ENCODE measurements at places on chromosomes 6 and 20.

DNA sequence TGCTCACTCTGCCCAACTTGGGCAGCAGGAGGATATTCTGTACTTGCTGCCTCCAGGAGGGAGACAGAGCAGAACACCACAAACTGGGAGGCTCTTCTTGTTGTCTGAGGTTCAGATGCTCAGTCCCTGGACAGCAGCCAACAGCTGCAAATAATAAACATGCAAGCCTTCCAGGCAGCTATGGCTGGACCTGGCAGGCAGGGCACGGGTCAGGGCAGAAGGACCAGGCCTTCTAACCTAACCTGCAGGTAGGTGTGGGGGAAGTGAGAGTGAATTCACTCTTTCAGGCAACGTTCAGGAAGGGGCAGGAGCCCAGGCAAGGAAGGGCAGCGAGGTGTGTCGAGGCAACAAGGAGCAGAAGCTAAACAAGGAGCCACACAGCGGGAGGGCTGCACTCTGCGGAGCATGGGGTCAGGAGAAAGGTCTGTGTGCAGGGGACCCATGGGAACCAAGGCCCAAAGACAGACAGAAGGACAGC is 31.5 kb downstream of the NINL start:
- DNase-seq: peak; percentile 91

GRCh38 chr6:158402184-158402583 is 89.9 kb downstream of the TULP4 start:
- DNase-seq: no peak

- DNase-seq: no peak
Measured at GRCh38 chr6:4209196-4209595, 73.8 kb upstream of the ECI2 start.

GRCh38 chr6:118012944-118013343 is 105.9 kb downstream of the SLC35F1 start:
- DNase-seq: no peak

DNA sequence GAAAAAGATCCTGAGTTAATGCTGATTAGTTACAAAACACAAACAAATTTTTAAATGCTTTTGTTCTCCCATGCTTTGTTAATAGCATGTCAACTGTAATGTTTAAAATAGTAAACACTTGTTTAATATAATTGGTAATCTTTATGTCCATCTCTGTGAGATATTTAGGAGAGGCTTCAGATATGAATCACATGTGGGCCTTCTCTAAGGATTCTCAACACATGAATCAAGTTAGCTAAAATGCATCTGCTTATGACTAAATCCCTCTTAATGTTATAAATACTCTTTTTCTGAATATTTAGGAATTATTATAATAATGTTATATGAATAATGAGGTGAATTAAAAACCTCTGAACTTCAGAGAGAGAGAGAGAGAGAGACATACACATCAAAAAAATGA is 345.9 kb upstream of the MANEA start:
- no peak for DNase-seq

DNA sequence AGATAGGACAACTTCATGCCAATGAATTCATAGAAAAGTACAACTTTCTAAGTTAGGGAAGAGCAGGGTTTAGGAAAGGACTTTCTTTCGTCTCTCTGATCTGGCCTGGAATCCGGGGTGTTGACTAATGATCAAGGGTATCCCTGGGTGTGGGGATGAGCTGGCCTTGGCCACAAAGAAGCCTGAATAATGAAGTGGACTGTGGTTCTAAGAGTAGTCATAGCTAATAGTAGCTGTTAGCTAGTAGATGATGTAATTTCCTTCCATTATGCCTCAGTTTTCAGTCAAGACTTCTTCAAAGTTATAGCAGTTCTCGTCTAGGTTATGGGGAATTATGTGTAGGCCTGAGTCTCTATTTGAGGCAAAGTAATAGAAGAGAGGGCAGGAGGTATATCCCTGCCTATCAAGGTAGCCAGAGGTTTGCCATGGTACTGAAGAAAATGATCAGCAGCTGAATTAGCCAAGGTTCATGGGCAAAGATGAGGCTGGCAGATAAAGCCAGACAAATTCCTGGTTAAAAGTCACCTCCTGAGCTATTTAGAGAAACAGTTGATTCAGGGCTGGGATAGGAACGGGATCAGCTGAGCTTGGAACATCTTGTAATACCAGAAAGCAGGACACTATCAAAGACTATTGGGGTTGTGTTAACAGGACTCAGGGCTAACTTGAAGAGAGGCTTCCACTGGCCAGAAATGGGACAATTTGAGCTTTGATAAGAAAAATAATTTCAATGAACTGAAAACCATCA is 18.7 kb upstream of the TRPC4AP start:
- DNase-seq: no peak

DNA sequence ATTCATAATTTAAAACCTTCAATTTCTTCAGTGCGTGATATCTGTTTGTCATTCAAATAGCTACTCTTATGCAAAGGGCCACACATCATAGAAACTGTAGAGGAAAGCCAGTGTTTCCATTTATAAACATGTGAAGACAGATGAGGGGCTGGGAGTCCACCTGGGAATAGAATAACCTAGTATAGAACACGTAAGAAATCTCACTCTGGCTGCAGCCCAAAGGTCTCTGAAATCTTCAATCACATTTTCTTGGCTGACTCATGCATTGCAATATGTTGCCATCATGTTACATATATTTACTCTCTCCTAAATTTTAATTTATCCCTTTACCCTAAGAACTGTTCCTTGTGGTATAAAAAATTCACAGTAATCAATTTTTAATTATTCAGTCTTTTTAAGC is 123.2 kb downstream of the ELOVL4 start:
- DNase-seq: no peak

- no peak for DNase-seq
Measured at GRCh38 chr6:100235631-100236030, 229.1 kb downstream of the SIM1 start.

DNA sequence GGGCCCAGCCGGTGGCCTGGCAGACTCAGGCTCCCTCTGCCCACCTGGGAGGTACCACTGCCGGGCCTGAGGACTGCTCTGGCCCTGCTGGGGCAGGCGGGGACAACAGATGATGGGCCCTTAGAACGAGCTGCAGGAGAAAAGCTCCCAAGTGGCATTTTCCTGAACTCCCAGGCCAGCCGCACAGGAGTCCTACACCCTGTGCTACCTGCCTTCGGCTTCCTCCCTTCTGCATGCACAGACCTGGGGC is 41.3 kb downstream of the DSTN start:
- peak; percentile 25 for DNase-seq

DNA sequence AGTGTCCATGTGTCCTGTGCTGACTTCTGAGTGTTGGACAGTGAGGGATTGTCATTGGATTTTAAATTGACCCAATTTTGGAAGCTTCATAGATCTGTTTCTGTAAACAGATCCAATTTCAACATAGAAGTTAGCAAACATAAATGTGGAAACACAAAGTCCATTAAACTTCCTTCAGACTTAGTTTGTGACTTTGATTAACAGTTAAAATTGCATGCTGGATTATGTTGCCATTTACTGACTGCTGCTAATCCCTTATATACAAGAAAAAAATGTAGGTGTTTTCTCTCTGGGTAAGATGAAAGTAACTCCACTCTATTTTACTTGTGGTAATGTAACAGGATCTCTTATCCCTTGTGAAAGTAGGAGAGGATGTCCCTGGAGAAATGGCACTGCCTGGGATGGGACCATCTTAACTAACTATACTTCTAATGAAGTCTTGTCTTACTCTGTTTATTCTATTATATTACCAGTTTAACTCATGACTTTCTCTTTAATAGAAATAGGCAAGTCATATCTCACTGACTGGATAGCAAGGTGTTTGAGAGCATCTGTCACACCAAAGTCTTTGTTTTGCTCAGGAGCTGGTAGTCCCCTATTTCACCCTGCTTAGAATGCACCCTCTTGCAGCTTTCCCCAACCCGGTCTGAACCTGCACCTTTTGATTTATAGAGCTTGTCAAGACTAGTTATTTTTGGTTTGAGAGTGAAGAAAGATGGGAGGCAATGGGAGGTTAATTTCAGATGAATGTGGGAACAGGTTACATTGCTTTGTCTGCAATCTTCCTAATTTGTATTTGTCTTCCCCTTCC is 7.2 kb downstream of the TPX2 start:
- DNase-seq: peak; percentile 17

- DNase-seq: no peak
Measured at GRCh38 chr6:117603821-117604220, 1.5 kb upstream of the GOPC start.

DNA sequence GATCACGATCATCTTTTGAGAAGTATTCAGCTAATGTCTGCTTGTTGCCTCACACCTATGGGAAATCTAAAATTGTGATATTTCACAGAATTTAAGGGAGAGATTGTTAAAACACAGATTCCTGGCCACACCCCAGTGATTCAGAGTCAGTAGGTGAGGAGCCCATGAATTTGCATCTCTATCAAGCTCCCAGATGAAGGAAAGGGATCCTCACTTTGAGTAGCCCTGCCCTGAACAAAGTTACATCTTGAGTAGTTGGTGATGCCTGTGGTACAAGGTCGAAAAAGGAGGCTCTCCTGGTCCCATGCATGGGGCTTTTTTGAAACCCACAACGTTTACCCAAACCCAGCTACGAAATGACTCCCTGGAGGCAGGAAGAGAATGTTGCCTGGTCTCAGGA is 79.5 kb downstream of the PAK5 start:
- no peak for DNase-seq

DNA sequence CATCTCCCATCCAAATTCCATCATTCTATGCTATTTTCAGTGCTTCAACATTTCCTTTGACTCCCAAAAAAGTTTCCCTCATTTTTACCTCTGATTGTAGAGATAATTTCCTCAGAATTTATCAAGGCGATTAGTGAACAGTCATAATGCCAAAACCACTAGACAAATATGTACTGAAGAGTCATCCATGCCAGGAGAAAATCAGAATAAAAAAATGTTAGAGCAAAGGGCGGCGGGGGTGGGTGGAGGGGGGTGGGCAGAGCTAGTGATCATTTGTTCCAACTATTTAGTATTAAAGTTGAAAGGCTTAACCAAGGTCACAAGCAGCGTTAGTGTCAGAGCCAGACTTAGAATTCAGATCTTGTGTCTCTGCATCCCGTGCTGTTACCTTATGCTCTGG is 5.3 kb upstream of the ADGRF5 start:
- DNase-seq: no peak

GRCh38 chr6:23414922-23415321 is 711.1 kb upstream of the NRSN1 start:
- DNase-seq: no peak

DNA sequence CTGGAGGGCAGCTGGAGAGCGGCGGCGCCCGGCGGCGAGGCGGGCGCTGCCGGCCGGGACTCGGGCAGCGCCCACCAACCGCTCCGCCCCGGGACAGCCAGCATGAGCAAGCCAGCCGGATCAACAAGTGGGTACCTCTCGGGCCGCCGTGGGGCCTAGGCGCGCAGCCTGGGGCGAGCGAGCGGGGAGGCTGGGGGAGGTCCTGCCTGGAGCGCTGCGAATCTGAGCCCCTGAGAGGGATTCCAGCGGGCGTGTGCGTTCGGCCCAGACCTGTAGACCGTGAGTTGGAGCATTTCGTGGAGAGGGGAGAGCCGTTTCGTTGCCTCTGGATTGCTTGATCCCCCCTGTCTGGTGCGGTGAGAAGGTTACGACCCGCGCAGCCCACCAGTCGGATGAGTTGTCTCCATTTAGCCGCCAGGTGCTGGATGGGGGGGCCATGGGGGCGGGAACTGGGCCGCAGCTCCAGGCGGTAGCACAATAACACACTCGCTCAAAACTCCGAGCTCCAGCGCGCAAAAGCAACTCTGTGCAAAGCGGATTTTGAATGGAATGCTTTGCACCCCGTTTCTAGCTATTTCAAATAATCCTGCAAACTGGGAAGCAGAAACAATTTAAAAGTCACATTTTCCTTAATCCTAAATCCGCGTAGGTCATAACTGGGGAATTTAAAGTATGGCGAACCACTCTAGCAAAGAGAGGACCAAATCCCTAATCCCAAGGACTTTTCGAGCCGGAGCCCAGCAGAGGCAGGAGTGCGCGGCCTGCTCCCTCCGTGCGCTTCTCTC is 1.0 kb downstream of the NR2E1 start:
- DNase-seq: no peak

GRCh38 chr6:42295181-42295580 is 77.5 kb upstream of the MRPS10 start:
- no peak for DNase-seq

DNA sequence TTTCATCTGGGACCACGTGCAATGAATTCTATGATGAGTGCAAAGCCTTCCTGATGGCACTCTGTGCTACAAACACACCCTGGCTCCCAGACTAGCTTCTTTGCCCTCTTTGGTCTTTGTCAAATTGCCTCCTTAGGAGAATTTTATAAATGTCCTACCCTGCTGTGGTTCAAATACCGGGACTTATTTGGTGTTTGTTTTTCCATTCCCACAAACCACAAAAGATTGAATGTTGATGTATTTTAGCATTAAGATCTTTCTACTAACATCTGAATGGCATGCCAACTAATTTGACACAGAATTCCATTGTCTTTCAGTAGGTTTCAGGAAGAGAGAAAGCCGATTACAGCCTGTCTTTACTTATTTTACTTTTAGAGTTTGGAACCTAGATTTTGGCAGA is 424.2 kb upstream of the SLC35B3 start:
- DNase-seq: peak; percentile 28

DNA sequence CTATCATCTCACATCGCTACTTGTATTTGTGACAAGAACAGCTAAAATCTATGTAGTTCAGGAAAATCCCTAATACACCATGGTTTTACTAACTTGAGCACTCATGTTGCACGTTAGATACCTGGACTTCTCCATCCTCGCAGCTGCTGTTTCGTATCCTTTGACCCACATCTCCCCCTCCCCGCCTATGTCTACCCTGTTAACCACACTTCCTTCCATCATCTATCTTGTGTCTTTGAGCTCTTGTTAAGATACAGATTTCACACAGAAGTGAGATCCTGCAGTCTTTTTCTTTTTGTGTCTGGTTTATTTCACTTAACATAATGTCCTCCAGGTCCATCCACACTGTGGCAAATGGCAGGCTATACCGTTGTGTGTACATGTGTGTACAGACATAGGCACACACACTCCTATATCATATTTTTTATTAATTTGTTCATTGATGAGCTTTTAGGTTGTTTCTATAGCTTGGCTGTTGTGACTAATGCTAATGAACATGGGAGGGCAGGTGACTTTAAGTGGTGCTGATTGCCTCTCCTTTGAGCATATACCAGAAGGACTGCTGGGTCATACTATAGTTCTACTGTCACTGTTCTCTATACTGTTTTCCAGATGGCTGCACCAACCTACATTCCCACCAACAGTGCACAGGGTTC is 117.8 kb downstream of the WDR27 start:
- no peak for DNase-seq

GRCh38 chr20:59451641-59452040 is 151.2 kb downstream of the EDN3 start:
- no peak for DNase-seq

DNA sequence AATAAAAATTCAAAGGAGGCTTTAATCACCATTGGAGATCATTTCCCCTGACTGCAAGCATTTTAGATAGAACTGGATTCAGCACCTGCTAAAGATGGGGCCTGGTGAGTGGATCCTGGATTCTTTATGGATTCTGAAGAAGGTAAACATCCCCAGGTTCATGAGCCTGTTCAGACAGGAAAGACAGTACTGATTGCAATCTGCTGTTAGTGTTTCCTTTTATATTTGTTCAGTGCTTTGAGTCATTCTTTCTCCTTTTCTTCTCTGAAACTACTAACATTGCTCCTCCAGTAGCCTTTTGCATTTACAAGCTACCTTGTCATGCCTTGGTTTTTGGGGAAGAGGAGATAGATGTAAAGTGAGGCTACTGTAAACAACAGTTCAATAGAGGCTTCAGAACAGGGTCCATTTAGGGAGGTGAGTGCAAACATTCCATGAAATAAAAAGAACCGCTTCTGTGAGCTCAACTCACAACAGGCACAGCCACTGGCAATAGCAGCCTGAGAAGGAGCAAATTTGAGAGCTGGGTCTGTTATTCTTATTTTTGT is 66.4 kb upstream of the PRL start:
- DNase-seq: no peak

GRCh38 chr6:169534039-169534421 is 167.8 kb downstream of the WDR27 start:
- DNase-seq: no peak
